ENCODE measurements at places on chromosomes 5 and 9. TPM values are rescaled to one million over a fixed set of nuclear protein-coding genes. Genes with fewer than 3 reads are reported as not detected.

Gene IL9
- total RNA-seq: not detected

GRCh38 chr5:149837680-149838269, 106.8 kb downstream of the PDE6A start:
- no peak for DNase-seq

- peak; percentile 2 for DNase-seq
These were observed 351.2 kb downstream of the MLLT3 start for GRCh38 chr9:20271096-20271495.

DNA sequence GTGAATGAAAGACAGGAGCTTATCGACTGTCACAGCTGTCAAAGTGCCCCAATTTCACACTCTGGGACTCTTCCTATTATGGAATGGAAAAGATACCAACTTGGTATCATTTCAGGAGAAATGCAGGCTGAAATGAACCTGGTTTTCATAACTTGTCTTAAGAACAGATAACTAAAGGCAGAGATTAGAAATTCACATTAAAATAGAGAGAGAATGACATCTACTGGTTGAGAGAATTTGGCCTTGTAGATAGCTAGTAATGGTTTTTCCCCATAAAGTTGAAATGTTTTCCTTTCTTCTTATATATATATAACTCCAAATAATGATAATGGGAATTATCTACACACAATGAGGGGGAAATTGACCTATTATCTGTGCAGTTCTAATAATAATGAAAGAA, 600.2 kb upstream of the CCNG1 start:
- no peak for DNase-seq
